Vein endothelial cell (primary cell): ENCODE measurements at places on chromosomes 16 and 17. TPM values are rescaled to one million over a fixed set of nuclear protein-coding genes. Genes with fewer than 3 reads are reported as not detected.

The DNAAF8 gene
- 0.48 and 1.3 TPM in 2 replicates for total RNA-seq

The CYLD gene
- 25.2 and 29.9 TPM in 2 replicates for total RNA-seq

The CHAD gene
- total RNA-seq = not detected in 2 replicates

The RHBDL1 gene
- total RNA-seq = 0.38 and 0.65 TPM in 2 replicates

The TP53TG3F gene
- not detected in 2 replicates for total RNA-seq

The CA5A gene
- not detected in 2 replicates for total RNA-seq

The GLYR1 gene
- total RNA-seq = 67.2 and 69.6 TPM in 2 replicates

The TEDC2 gene
- 9.2 and 10.1 TPM in 2 replicates for total RNA-seq

The THRA gene
- total RNA-seq = 22.9 and 24.5 TPM in 2 replicates

The C16orf96 gene
- not detected in 2 replicates for total RNA-seq

The OTOP3 gene
- total RNA-seq = not detected in 2 replicates

The PIRT gene
- total RNA-seq = not detected in 2 replicates

The MYO15B gene
- 17.4 and 17.6 TPM in 2 replicates for total RNA-seq

The KRT32 gene
- total RNA-seq = not detected in 2 replicates

The HSD17B1 gene
- total RNA-seq = 0.10 and 0.65 TPM in 2 replicates

The GRAPL gene
- 37.7 and 106 TPM in 2 replicates for total RNA-seq

The HOXB1 gene
- not detected in 2 replicates for total RNA-seq

The FGF11 gene
- 0.38 and 0.65 TPM in 2 replicates for total RNA-seq

The SDR42E2 gene
- not detected in 2 replicates for total RNA-seq

The TBC1D3K gene
- not detected in 2 replicates for total RNA-seq

The FAM171A2 gene
- 8.4 and 14.4 TPM in 2 replicates for total RNA-seq

The CDRT4 gene
- total RNA-seq = 4.6 and 4.8 TPM in 2 replicates

The TEKT5 gene
- total RNA-seq = 0.65 TPM in 1 of 2 replicates, not detected in the other

The HAGHL gene
- 9.7 and 13.4 TPM in 2 replicates for total RNA-seq

The SLC2A4 gene
- total RNA-seq = 0.10 and 0.33 TPM in 2 replicates

The RNF112 gene
- total RNA-seq = 0.10 TPM in 1 of 2 replicates, not detected in the other

The CORO6 gene
- 2.2 and 2.3 TPM in 2 replicates for total RNA-seq

The CASKIN1 gene
- under 0.01 TPM in 2 replicates for total RNA-seq

The KCNJ12 gene
- 0.33 and 1.9 TPM in 2 replicates for total RNA-seq

The MRPL12 gene
- total RNA-seq = 23.8 and 26.1 TPM in 2 replicates

The CDH16 gene
- not detected in 2 replicates for total RNA-seq

The NOD2 gene
- under 0.01 TPM in 1 of 2 replicates, not detected in the other for total RNA-seq

The CDH3 gene
- total RNA-seq = not detected in 2 replicates

The KRT25 gene
- total RNA-seq = not detected in 2 replicates

The MPO gene
- 0.10 TPM in 1 of 2 replicates, not detected in the other for total RNA-seq

The ASGR1 gene
- 10.3 and 10.8 TPM in 2 replicates for total RNA-seq

The SPNS3 gene
- 0.57 and 0.98 TPM in 2 replicates for total RNA-seq

The IGFBP4 gene
- 180 and 262 TPM in 2 replicates for total RNA-seq

The SLC26A11 gene
- total RNA-seq = 14.5 and 18.9 TPM in 2 replicates

The EMP2 gene
- 18.9 and 20.2 TPM in 2 replicates for total RNA-seq

The C17orf100 gene
- total RNA-seq = 0.33 and 0.67 TPM in 2 replicates
